ENCODE measurements at places on chromosomes 5 and 9.

- no peak for DNase-seq
Observed at GRCh38 chr5:59354274-59354673, 539.3 kb downstream of the PDE4D start.

DNA sequence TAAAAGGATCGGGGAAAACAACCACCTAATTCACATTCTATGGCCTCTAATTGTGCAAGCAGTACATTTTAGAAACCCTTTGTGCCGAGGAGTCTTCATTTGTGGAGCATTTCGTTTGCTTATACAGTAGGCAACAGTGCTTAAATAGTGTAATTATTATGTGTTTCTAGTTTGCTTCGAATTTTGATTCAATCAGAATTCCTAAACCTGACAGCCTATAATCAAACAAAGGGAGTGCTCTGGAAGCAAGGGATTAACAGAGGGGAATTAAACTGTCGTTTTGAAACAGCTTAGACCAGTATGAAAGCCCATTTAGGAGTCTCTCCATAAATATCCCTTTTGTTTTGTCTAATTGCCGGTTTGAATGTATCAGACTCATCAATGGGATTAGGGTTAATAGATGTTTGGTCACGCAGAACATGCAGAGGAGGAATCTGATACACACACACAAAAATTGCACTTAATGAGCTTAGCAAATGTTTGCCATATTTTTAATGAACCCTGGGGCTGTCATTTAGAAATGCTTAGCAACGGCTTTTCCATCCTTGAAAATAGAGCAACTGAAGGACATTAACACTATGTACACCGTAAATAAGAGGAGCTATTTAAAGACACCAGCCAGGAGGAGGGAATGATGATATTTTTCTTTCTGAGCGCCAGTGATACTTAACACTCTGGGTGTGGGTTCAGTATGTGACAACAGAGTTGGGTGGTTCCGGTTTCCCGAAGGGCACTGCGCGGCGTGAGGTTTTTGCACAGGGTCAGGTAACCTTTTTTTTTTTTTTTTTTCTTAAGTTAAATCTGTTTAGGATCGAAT is 404.7 kb downstream of the TLE4 start:
- DNase-seq, result no peak

DNA sequence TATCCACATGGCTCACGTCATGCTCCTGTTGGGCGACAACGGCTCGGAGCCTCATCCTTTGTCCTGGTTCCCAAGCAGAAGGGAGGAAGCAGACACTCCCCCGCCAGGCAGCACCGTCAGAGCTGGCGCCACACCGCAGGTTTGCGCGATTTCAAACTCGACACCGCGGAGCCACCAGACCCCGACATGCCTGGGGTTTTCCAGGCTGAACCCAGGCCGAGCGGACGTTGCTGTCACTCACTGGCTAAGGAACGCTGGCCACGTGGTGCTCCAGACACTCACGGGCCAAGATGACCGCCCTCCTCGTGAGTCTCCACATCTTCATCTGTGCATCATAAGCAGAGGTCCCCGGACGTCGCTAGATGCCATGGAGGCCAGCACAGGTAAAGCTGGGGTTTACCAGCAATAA is 9.0 kb downstream of the TERT start:
- DNase-seq, result no peak

GRCh38 chr5:95486191-95486590 is 68.6 kb downstream of the SKIC3 start:
- DNase-seq, result no peak

GRCh38 chr5:75049456-75050351 is 2.7 kb downstream of the GCNT4 start:
- peak; percentile 39 for DNase-seq
